ENCODE measurements at places on chromosomes 11 and 22.

GRCh38 chr11:96013461-96014213, 89.7 kb upstream of the MTMR2 start:
- DNase-seq, result no peak

DNA sequence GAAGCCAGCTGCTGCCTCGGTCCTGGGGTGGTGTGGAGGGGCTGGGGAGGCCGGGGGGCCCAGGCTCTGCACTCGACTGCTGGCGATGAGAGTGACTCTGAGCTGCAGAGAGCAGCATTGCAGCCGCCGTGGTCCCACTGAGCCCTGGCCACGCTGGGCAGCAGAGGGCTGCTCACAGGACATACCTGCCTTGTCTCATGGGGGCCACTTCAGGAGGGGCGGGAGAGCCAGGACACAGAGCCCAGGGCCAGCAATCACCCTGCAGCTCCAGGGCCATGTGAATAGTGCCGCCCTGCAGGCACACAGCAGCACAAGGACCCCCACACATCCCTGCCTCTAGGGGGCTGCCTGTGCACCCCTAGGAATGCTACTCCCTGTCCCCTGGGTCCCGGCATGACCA, 147.0 kb downstream of the CRYBB2 start:
- no peak for DNase-seq

- DNase-seq, result peak; percentile 80
Observed at GRCh38 chr11:72012897-72013721, 14.4 kb downstream of the IL18BP start.

DNA sequence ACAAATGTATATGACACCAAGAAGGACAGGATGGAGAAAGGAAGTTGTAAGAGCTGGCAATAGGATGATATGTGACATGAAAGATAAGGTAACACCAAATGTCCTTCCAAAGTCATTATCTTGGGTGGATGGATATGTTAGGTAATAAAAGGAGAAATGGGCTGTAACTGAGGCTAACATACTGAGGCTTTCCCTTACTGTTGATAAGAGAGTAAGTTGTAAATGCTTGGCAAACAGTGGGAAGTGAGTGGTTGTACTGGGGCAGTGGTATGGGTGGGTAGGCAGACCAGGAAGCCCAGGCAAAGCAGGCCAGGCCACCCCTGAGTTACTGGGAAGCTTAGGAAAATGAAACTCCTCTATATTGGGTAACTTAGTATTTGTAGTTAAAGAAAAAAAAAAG, 73.7 kb downstream of the ARHGAP42 start:
- DNase-seq, result no peak

- DNase-seq, result peak; percentile 83
Observed at GRCh38 chr11:116835791-116836631, 1.4 kb downstream of the APOA1 start.

GRCh38 chr11:12865863-12866595, 143.1 kb upstream of the RASSF10 start:
- peak; percentile 9 for DNase-seq

DNA sequence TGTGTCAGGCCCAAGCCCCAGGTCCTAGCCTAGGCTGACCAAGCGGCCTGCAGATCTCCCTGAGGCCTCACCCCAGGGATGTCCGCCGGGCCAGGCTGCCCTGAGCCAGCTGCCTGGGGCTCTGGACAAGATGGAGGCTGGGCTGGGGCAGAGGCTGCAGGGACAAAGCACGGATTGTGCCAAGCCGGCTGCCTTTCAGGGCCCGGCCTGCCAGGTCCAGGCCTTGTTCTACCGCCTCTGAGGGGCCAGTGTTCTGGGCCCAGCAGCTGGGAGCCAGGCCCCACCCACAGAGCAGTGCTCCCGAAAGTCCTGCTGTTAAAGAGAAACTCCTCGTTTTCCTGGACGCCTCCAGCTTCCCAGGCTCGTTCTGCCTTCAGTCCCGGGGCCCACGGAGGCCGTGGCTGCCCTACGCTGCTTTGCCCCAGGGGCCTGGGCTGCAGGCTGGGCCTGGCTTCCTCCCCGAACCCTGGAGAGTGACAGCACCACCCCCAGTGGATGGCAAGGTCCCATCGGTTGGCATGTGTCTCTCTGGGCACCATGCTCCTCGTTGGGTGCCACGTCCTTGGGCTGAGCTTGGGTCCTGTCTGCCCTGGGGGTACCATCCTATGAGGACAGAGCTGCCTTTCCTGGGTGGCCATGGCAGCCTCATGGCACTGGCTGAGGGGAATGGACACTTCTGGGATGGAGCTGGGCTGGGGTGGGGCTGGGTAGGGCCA, 7.6 kb downstream of the BRSK2 start:
- DNase-seq, result no peak

DNA sequence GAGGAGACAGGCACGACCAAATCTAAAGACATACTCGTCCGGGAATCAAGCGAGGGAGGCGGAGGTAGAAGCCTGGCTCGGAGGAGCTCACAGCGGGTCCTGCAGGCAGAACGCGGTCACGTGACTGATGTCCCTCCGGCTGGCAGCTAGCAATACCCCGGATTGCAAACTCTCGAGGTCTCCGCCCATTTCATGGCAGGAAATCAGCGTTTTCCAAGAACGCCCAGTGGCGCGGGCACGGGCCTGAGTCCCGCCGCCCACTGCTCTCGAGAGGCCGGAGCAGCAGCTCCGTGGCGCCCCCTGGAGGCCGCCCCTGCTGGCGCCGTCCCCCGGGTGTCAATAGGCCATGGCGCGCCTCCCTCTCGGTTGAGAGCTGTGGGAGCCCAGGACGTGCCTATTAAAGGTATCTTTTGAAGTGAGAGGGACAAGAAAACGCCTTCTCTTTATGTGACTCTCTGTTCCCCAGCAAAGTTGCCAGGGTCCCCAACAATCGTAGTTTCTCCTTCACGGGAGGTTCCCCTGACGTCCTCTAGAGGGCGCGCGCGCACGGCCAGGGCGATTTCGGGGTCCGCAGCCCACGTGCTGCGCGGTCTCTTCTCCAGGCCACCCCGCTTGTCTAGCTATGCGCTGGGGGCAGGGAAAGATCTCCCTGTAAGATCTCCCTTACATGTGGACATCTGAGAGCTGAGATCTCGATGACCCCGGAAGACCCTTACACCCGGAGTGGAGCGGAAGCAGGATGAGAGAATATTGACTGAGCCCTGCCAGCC, 37.3 kb upstream of the RBFOX2 start:
- DNase-seq, result peak; percentile 97

- DNase-seq, result peak; percentile 73
Observed at GRCh38 chr11:60310407-60310998, 16.6 kb upstream of the MS4A6E start.

GRCh38 chr22:36548606-36549005, 19.6 kb upstream of the EIF3D start:
- peak; percentile 29 for DNase-seq

DNA sequence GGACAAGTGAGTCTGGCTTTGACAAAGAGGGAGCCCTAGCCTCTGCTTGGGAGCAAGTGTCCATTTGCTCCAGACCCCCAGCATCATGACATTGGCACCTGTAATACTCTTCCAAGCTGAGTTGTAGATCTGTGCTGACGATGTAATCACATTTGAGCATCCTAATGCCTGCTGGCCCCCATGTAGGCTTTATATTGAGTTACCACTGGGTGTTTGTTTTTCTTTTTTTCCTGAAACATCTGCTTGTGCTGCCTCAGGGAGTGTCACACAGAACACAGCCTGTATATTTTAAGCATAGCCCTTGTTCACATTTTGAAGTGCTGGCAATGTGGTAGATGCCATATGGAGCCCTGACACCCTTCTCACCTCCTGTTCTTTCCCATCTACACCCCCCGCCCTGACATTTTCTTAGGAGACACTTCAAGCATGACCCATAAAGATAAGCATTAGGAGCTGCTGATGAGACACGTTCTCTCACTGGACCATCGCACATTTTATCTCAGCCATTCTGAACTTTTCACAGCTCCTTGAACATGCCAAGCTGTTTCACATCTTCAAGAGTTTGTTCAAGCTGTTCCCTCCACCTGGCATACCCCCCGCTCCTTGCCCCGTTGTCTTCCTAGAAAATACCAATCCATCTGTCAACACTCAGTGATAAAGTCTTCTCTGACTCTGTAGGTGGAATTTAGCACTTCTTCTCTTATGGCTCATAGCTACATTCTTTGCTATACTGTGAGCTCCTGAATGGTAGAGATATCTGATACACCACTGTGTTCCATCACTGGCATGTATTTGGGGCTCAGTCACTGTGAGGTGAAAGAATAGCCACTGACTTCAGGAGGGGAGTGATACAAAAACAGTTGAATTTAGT, 128.7 kb downstream of the TRIM44 start:
- no peak for DNase-seq

DNA sequence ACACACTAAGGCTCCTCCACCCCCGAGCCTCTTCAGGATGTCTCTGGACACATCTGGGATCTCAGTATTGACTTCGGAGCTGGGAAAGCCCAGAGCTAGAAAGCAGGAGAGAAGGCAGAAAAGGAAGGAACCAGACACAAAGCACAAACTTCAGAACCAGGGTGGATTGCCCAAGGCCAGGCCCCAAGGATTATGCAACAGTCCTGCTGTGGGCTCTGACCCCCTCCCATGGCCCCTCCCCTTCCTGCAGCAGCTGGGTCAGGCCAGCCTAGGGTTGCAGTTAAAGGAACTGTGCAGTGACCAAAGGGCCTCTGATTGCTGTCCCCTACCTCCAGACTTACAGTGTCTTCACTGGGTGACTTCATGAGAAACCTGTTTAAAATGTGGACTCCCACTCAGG, 5.3 kb downstream of the KCNE3 start:
- DNase-seq, result peak; percentile 84

GRCh38 chr22:29481265-29482000, 1.4 kb downstream of the NEFH start:
- DNase-seq, result no peak

GRCh38 chr11:11858676-11859075, 16.9 kb downstream of the USP47 start:
- no peak for DNase-seq

DNA sequence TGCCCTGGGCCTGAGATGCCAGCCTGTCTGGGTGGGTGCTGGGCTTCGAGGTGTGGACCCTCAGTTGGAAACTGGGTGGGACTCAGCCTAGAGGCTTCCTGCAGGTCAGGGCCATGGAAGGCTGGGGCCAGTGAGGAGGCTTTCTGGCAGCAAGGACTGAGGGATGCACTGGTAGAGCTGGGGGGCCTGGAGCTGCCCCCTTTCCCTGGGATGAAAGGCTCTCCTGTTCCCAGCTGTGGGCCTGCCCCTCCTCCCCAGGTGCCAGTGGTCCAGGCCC, 2.5 kb downstream of the SEPTIN5 start:
- no peak for DNase-seq
